ENCODE measurements at places on chromosomes 2 and 18. TPM values are rescaled to one million over a fixed set of nuclear protein-coding genes. Genes with fewer than 3 reads are reported as not detected.

DNA sequence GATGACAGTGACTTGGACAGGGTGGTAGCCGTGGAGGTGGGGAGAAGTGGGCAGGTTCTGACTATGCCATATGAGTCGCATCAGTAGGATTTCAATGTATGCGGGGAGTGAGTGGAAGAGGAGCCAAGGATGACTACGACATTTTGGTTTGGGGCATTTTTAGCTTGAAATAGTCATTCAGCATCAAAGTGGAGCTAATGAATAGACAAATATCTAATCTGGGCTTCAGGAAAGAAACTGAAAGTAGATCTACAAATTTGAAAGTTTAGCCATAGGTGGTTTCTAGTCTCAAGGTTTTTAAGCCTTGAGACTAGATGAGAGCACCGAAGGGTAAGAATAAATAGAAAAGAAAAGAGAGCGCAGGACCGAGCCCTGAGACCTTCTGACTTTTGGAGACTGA lies 58.3 kb downstream of the FEZ2 start:
- no peaks in the 10 kb centered on the region for H3K4me1 ChIP-seq
- no peak overlapping the region for H3K4me3 ChIP-seq
- DNase-seq: no peak

The LCT gene
- total RNA-seq: not detected

The TBR1 gene
- total RNA-seq: 0.02 TPM

The FSHR gene
- total RNA-seq: not detected

The TEX44 gene
- total RNA-seq: not detected

The IL1R2 gene
- not detected for total RNA-seq

Measured in activated B cell treated with CpG ODN at 0.5 μM for 24 hours (primary cell).